Activated naive CD4-positive, alpha-beta T cell treated with Interleukin-2 at 50 U/mL for 16 hours (primary cell): ENCODE measurements at places on chromosomes 11 and 22.

- no peak for DNase-seq
Observed at GRCh38 chr11:20002312-20003216, 157.7 kb downstream of the DBX1 start.

DNA sequence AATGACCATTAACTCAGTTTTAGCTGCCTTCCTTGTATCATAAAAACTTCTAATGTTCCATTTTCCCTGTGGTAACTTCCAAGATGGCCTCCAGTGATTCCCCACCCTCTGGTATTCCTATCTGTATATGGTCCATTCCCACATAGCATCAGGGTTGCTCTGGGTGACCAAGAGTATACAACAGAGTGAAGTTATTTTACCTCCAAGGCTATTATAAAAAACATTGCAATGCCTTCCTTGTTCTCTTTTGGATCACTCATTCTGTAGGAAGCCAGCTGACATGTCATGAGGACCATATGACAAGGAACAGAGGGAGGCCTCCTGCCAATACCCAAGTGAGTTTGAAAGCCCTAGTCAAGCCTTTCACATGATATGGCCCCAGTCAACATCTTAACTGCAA lies 30.1 kb downstream of the ZNF280B start:
- no peak for DNase-seq

DNA sequence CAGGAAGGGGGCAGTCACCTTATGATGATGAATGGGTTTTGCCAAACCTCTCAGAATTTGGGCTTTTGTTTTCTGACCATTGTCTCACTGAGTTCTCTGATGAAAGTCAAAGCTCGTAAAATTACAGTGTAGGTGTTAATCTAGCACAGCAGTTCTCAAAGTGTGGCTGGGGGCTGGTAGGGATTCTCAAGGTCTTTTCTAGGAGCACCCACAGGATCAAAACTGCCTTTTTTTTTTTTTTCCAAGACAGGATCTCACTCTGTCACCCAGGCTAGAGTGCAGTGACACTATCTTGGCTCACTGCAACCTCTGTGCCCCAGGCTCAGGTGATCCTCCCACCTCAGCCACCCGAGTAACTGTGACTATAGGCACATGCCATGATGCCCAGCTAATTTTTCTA lies 66.1 kb downstream of the C22orf31 start:
- no peak for DNase-seq

DNA sequence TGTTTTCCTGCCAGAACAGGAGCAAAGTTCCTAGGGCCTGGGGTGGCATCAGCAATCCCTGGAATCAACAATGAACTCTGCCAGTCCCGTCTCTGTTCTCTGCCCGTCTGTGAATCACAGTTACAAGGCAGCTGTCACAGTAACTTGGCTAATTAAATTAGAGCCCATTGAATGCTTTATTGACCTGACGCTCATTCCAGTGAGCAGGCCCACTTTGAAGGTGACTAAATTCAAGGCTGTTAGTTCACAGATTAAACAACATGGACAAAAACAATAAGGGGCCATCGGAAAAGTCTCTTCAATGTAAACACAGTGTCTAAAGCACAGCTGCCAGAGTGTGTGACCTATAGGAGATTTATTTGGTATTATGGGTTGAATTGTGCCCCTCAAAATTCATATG lies 17.7 kb upstream of the TMPRSS5 start:
- DNase-seq, result no peak

- no peak for DNase-seq
Observed at GRCh38 chr22:46202897-46203600, 47.0 kb downstream of the CDPF1 start.

DNA sequence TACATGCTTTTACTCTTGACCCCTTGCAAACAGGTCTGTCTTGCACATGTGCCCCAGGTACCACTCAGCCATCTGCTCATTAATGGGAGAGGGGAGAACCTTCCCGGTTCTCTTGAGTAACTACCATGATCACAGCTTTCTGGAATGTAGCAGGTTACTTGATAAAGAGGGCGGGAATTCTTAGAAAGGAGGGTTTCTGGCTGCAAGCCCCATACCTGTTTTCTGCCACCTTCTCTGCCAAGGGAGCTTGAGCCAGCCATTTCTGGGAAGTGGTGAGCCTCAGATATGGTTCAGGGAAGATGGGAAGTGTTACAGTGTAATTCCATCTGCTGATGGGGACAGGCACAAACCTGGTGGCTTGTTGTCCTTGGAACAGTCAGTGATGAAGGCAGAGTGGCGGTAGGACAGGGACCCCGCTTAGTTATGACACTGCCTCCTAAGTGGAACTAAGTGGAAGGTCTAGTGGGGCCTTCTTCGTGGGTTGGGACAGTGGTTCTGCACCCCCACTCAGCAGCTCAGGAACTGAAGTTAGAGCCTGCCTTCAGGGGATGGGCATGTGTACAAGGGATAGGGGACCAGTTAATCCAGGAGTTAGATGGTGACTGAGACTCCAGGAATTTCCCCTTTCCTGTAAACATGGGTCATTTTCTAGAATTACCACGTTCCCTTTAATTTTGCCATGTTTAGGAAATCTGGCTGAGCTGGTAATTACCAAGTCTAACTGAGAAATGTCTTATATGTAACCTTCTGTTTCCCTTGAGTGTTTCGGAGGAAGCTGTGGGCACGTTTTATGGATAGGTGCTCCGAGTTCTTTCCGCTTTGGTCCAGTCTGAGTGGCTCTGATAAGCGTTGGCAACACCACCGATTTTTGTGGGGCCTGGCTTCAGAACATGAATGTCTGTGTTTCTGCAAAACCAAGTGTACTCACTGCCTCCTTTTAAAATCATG lies 35.3 kb downstream of the BCR start:
- no peak for DNase-seq

DNA sequence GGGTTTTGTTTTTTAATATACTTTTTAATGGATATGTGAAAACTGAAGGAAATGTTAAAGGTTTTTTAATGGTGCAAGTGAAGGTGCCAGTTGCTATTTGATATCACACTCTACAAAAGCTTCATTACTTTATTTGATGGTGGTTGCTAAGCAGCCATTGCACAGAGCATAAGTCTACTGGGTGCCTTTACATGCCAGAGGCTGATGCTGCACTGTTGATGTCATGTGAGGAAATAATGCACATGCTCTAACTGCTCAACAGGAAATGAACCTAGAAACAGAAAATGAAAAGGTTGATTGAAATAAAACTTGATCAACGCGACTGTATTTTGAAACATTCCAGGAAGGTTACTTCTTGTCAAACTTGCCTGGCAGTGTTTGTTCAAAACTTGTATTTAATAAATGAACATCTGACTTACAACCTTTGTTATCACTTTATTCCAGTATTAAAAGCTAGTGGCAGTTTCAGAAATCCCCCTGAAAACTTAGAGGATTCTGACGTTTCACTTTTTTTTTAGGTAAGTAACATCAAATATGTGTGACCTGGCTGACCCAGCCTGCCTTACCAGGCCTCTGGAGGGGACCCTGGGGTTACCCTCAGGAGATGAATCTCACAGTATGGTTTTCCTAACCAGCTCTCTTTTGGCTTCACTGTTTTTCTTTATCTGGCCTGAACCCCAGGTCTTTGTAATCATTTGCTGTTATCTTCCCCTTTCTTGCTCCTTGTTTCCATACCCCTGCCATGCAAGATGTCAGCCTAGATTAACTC lies 2.4 kb upstream of the ATP5MG start:
- peak; percentile 42 for DNase-seq
